GM18507 (cell line): ENCODE measurements at places on chromosomes 7 and 10.

DNA sequence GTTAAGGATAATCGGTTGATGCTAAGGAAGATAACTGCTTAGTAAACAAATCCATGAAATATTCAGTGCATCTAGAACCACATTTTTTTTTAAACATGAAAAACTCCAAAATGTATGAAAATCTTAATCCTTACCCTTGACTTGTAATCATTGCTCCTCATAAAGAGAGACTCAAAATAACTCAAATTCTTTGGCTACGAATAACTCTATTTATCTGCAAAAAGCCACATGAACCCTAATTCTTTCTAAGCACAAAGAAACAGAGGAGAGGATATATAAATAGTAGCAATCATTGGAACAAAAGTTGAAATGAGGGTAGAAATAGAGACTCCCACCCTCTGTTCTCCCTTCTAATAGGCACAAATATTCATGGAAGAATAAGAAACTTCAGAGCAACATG lies 40.2 kb downstream of the ANK3 start:
- no peak for DNase-seq

DNA sequence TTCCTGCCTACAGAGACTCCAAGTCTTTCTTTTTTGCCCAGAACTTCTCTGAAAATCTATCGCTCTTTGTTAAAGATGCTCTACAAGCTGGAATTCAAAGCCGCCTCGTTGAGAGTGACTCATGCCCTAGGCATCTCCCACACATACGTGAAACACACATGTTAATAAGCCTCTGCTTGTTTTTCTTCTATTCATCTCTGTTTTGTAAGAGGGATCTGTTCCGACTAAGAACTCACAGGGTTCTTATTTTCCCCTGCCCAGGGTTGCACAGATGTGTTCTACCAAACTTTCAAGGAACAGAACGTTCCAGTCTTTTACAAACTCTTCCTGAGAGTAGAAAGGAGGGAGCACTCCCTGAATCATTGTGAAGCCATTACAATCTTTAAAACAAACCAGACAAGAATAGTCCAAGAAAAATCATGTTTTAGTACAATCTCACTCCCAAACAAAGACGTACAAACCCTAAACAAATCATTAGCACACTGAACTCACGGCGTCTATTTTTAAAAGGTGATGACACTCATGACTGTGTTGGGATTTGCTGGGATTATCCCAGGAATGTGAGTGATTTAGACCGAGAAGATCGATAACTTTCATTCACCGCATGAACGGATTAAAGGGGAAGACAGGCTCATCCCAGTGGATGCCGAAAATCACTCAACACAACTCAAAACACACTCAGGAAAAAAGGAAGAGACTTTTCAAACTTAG lies 55.3 kb upstream of the INPP5A start:
- no peak for DNase-seq

DNA sequence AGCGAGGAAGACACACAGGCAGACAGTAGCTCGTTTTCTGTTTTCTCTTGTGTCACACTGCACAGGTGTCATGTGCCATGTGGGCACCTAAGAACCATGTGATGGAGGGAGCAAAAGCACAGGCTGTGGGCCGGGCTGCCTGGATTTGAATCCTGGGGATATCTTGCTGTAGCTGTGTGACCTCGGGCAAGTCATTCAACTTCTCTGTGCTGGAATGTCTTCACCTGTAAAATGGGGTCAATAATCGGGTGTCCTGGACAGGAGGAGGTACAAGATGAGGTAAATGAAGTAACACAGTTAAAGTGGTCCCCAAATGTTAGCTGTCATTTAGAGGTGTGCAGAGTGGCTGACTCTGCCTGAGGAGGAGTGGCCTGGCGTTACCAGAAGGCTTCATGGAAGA lies 246.9 kb downstream of the RPS24 start:
- DNase-seq, result no peak

GRCh38 chr7:92635538-92635937 lies 45.3 kb upstream of the FAM133B start:
- no peak for DNase-seq

DNA sequence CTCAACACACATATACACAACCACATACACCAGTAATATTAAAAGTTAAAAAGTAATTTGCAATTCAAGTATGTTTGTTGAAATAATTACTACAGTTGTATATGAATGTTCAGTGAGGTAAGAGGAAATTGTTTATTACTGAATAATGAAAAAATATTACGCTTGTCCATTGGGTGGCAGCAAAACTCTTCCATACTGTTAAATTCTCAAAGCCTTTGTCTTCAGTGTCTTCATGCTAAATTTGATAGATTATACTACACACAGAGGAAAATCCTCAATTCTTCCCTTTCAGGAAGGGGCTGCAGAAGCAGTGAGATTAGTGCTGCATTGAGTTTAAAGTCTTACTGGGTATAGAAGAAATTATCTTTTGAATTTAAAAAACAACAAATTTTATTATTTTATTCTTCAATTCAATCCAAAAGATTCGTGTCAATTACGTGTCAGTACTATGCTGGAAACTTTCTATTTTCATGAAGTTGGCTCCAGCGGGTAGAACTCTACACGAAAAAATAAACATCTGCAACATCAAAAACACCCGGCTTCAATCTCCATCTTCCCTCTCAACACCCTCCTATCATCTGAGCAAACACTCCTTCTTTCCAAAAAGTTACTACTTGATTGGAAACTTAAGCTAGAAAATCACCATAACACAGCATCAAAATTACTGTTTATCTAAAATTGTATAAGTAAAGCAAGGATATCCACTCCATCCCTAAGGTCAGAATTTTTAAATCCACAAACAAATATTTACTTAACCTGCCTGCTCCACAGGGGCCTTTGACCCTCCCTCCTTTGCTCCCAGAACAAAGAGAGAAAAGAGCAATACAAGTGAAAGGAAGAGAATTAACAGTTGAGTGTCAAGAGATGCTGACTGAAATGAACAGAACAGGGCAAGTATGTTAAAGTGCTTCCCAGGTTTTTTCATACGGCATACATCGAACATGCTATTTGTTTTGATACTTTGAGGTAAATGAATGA lies 37.0 kb upstream of the TES start:
- no peak for DNase-seq

GRCh38 chr10:13894412-13895093 lies 307.8 kb downstream of the PRPF18 start:
- DNase-seq, result no peak

GRCh38 chr7:156703773-156704482 lies 63.4 kb downstream of the RNF32 start:
- no peak for DNase-seq

DNA sequence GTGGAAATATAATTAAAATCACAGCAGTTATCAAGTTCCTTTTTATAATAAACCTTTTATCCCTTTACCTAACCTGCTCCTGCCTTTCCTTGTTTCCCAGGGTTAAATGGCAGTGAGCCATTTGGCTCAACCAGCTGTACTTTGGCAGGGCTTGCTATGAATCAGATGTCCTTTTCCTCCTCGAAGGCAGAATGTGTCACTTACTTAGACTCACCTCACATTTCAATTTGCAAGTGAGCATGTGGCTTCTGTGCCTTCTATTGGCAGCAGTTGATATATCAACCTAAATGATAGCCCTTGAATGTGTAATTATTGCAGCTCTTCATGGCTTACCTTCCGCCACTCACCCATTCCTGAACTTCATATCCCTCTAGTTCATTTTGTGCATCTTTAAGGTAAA lies 301.7 kb downstream of the CSTF2T start:
- DNase-seq, result no peak

DNA sequence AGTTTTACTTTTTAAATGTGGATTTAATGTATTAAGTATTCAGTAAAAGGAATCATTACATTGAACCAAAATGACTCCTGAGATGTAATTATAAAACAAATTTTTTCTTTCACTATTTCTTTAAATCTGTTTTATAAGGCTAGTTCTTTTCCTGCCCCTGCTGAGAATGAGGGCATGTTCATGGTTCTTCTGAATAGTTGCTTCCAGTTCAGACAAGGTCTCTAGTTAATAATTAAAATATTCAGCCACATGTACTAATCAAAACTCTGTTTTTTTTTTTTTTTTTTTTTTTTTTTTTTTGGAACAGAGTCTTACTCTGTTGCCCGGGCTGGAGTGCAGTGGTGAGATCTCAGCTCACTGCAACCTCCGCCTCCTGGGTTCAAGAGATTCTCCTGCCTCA lies 321.2 kb downstream of the DNAJB9 start:
- no peak for DNase-seq

DNA sequence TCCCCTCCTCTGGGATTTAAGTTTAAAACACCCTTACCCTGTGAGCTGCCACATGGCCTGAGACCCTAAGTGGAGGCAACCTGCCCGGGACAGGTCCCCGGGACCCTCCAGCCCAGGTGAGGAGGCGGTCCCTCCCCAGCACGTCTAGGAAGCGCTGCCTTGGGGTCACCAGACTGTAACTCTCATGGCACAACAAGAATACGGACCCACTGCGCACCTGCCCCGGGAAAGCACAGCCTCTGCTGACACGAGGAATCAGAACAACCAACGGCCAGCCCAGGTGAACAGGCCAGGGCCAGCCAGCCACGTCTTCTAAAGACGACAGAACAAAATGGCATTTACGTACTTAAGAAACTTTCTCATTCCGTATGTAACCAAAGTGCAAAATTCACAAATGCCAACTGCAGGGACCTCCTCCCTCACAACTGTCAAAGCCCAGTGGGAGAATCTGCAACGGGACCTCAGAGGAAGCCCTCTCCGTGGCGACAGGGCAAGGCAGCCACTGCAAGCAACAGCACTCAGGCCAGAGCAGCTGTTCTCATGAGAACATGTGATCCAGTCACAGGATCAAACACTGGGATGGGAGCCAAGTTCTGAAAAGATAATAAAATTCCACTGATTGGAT lies 208.4 kb downstream of the DIP2C start:
- DNase-seq, result no peak

DNA sequence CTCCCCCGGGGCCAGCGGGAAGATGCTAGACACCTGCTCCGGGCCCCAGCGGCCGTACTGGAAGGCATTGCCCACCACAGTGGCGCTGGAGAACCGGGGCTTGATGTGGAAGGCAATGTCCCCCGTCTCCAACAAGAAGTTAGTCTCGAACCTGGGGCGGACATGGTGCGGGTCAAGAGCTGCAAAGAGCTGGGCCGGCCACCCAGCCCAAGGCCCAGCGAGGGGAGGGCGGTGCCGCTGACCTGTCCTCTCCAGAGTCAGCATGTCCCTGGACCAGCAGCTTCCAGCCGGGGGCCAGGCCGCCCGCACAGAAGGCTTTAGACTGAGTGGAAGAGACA lies 551 bp downstream of the GRIFIN start:
- no peak for DNase-seq

DNA sequence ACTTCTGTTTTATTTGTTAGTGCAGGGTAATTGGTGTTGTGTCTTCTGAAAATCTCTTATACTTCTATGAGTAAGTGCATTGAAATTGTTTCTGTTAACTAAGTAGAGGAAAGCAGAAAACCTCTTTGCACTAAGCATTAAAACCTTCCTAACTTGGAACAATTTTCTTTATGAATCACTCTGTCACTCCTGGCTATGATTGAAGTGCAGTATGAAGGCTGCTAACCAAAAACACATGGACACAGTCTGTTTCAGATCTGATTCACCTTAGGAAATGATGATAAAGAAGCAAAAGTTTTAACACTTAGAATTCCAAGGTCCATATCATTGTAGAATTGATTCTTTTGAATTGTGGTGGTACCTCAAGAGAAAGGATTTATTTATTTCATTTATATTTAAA lies 41.9 kb downstream of the MET start:
- no peak for DNase-seq

GRCh38 chr10:120327675-120328074 lies 129.4 kb upstream of the PLPP4 start:
- DNase-seq, result no peak

GRCh38 chr10:113414543-113414942 lies 138.3 kb upstream of the HABP2 start:
- DNase-seq, result no peak

DNA sequence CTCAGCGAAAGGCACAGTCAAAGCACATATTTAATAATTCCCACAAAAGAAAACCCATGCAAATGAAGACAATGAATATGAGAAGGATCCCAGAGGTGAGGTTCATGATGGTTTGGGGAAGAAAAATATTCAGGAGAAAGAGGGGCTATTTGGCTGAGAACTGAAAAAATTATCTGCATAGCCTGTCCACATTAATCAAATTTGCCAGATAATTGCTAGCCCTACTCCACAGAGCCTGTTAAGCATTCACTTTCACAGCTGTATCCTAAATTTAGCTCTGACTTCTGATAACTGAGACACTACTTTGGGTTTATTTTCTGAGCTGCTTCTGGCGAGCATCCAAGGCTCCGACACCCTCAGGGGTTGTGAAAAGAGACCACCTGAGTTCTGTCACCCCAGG lies 176.2 kb downstream of the HERPUD2 start:
- no peak for DNase-seq

DNA sequence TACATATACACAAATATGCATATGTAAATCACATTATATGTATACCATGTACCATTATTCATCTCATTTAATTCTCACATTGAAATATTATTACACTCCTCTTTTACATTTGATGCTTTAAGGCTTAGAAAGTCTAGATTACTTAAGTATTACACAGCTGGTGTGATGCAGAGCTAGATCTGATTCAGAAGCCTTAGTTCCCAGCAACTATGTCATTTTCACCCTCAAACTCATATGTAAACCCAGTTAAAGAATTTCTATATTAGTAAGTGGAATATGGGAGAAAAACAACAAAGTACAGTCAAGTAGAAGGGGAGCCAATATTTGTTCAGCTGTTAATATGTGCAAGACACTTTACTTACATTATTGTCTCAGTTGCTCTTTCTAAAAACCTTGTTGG lies 74.3 kb upstream of the CSTF2T start:
- no peak for DNase-seq

DNA sequence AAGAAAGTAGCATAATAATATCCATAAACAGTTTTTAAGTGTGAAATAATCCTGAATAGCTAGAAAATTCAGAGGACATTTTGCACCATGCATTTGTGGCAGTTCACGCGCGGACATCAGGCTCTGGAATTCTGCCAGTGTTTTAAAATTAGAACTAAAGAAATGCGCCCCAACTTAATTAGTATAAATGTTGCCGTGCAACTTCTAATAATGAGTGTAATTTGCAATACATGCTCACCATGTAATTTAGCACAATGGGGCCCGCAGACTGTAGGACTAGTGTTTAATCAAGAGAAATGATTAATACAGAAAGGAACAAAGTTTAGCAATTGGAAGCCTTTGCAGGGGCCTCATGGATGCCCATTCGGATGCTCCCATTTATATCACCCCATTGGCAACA lies 96.6 kb downstream of the PTPRE start:
- no peak for DNase-seq

DNA sequence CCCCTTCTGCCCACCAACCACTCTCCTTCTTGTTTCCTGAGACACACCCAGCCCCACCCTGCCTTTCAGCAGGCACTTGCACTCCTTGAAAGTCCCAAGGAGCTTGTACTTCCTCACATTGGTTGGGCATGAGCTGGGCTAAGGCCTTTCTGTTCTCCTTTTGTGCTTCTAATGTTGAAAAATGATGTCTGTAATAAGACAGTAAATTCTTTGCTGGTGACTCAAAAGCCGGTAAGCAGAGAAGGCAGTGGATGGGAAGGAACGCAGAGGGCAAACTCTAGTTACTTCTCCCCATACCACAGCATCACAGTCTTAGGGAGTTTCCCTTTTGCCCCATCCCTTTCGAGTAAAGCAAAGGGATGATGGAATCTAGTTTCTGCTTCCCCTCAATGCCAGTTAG lies 185.6 kb downstream of the PLXNA4 start:
- no peak for DNase-seq

GRCh38 chr7:49852619-49853462 lies 79.4 kb downstream of the VWC2 start:
- peak; percentile 14 for DNase-seq
